ENCODE measurements at places on chromosomes 3 and 15.

DNA sequence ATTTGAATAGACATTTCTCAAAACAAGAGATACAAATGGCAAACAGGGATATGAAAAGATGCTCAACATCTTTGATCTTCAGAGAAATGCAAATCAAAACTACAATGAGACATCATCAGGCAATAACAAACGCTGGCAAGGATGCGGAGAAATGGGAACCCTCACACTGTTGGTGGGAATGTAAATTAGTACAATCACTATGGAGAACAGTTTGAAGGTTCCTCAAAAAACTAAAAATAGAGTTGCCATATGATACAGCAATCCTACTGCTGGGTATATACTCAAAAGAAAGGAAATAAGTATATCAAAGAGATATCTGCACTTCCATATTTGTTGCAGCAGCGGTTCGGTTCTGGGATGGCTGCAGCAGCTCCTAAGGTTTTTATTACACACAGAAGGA lies 16.8 kb upstream of the LARS2 start:
- DNase-seq = no peak

GRCh38 chr3:154275965-154276364 lies 48.3 kb downstream of the DHX36 start:
- no peak for DNase-seq

GRCh38 chr15:88249220-88249619 lies 7.3 kb downstream of the NTRK3 start:
- DNase-seq = no peak

DNA sequence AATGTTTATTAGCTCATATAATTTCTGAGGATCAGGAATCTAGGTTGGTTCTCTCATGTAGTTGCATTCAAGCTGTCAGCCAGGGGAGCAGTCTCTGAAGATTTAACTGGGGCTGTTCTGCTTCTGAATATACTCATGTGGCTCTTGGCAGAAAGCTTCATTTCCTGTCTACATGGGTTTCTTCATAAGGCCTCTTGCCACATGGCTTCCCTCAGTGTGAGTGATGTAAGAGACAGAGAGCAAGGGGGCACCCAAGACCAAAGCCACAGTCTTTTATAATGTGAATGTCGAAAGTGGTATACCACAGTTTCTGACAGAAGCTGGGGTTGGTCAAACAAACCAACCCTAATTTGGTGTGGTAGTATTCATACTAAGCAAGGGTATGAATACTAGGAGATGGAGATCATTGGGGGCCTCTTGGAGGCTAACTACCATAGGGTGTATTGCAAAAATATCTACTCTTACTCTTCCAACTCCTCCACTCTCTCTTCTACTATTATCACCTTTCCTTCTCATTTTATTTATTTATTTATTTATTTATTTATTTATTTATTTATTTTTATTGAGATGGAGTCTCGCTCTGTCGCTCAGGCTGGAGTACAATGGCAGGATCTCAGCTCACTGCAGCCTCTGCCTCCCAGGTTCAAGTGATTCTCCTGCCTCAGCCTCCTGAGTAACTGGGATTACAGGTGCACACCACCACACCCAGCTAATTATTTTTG lies 123.8 kb downstream of the B3GALNT1 start:
- DNase-seq = peak; percentile 10
